ENCODE measurements at places on chromosomes 16 and 17.
A peak's percentile ranks its signal among the peaks of the same experiment; 100 is the strongest.

DNA sequence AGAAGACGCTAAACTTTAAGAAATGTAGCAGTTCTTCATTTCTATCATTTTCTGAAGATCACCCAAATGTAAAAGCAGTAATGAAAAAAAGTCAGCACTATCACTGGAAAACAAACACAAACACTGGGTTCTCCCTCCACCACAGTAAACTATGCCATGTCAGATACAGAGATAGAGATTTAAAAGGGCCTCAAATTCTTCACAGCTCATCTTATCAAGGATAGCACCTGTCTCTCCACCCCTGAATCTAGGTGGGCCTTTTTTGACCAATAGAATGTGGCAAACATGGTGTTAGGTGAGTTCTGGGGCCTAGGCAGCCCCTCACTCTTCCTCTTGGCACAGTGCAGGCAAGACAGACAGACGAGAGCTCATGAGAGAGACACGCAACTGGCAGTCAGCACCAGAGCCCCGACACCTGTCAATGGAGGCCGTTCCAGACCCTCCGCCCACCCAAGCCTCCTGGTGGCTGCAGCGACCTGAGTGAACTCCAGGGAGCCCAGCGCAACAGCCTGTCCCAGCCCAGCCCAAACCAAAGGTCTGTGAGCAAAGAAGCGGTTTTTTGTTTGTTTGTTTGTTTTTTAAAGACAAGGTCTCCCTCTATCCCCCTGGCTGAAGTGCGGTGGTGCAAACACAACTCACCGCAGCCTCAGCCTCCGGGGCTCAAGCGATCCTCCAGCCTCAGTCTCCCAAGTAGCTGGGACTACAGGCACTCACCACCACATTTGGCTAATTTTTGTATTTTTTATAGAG is 79.8 kb downstream of the TBC1D16 start:
- DNase-seq = no peak

DNA sequence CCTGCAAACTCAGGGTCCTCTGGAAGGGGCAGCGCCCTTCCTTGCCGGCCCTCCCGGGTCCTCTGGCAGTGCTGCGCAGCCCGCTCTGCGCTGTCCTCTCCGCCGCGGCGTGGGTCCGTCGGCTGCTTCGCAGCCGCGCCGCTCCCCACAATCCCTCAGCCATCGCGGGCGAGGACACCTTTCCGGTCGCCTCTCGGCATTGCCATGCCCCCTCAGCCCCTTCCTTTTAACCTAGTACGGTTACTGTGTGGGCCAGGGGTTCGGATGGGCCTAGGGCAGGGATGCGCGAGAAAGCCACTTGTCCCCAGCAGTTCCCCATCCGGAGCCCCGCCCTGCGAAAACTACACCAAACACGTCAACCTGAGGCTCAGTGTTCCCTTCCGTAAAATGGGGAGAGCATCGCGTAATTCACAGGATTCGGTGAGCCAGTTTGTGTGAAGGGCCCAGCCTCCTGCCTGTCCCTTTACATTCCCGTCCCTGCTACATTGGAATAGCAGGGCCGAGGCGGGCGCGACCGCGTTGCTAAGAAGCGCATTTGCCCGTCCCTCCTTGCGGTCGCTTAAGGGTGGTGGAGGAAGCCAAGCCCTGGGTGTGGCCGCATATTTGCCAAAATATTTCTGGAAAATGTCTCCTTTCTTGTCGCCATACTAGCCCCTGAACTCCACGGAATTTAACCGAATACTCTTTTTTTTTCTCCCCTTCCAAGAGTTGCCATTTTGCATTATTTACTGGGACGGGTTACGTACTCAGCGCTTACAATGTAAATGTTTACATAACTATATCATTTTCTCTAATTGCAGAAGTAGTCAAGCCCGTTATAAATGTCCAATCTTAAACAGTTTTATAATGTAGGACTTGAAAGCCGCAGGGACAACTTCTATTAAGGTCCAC is 13.2 kb downstream of the COPZ2 start:
- peak; percentile 54 for DNase-seq

- no peak for DNase-seq
Observed at GRCh38 chr17:41547378-41547841, 19.3 kb upstream of the KRT19 start.

DNA sequence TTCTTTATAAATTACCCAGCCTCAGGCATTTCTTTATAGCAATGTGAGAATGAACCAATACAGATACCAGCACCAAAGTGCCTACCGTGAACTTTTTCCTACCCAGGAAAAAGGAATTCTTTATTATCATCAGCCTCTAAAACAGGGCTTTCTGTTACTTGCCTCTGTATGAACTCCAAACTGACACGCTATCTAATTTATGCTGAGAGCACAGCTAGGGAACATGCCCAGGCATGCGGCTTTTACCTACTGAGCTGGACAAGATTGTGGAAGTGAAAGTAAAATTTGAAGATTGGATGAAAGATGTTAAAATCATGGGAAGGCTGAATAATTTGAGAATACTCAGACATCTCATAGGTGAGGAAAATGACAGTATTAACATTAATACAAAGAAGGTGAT is 24.4 kb upstream of the ADCY9 start:
- DNase-seq = no peak

DNA sequence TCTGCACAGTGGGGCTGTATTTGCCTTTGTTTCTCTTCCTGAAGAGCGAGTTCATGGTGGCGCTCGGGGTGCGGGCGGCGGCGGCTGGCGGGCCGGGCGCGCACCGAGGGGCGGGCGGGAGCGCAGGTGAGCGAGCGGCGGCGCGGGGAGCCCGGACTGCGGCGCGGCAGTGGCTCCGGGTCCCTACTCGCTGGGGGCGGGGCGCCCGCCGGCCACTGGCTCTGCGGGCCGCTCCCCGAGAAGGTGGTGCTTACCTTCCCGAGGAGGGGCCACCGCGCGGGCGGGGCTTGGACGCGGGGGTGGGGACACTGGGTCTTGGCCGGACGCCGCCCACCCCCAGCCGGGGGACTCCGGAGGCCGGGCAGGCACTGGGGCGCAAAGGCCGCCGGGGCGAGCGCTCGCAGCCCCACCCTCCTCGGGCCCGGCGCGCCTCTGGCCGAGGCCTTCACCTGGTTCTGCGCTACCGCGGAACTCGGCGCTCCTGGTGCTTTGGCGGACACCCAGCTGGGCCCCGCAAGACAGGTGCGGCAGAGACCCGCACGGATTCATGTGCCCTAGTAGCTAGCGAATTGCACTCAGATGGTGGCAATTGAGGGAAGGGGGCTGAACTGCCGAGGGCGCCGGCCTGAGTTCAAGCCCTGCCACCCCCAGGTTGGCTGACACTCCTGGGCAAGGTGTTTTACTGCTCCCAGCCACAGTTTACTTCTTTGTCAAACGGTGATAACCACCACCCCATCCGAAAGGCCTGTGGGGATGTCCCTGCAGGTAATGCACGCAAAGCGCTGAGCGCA is at the start of gene PPL:
Gene PPL, minus strand, starts transcription at position 158 of the 791 bp plus-strand sequence. Its CDS starts 103 bp downstream, at position 55.
- no peak for DNase-seq

GRCh38 chr16:84557504-84557903 is 53.0 kb upstream of the MEAK7 start:
- DNase-seq = no peak

- no peak for DNase-seq
Observed at GRCh38 chr16:81136390-81137335, 40.5 kb upstream of the GCSH start.

GRCh38 chr17:14942526-14943190 is 322.5 kb downstream of the PMP22 start:
- DNase-seq = no peak

DNA sequence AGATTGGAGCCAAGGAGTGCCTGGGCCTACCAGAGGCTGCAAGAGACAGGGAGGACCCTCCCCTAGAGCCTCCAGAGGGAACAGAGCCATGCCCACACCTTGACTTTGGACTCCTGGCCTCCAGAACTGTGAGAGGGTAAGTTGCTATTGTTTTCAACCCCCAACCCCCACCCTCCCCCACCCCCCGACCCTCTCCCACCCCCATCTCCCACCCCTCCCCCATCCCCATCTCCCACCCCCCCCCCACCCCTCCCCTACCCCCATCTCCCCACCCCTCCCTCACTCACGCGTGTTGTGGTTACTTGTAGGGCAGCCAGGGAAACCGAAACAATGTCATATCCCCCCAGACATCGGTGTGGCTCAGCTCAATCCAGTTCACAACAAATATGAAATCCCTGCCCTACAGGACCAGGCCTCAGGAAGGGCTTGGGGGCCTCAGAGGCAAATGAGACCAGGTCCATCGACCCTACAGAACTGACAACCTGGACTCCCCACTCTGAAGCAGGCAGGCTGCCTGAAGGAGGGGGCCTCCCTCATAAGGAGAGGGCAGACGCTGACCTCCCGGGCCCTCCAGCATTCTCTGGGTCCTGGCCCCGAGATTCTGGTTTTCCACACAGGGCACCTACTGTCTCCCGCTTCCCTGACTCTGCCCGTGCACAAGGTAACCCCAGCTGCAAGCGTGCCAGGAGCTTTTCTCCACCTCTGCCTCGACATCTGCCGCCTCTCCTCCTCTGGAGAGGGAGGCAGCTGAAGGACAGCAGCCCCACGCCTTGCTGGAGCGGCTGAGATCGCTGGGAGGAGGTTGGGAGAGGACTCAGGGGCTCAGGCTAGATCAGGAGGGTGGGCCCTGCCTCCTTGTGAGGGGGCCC is 3.0 kb upstream of the ZCCHC14 start:
- no peak for DNase-seq

DNA sequence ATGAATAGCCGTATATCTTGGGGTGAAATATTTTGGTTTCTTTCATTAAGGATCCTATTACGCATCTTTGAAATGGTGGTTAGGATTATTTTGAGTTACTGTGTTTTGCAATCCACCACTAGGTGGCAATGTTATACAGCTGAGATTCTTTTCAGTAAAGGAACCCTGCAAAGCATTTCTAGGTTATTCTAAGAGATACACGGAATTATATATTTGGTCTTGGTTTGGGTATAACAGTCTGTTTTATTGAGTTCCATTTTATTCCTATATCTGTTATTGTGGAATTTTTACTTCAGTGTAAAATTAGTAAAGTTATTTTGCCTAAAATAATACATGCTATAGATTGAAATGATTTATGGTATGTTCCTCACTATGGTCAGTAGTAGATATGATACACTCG is 62.9 kb upstream of the CPHXL start:
- no peak for DNase-seq

DNA sequence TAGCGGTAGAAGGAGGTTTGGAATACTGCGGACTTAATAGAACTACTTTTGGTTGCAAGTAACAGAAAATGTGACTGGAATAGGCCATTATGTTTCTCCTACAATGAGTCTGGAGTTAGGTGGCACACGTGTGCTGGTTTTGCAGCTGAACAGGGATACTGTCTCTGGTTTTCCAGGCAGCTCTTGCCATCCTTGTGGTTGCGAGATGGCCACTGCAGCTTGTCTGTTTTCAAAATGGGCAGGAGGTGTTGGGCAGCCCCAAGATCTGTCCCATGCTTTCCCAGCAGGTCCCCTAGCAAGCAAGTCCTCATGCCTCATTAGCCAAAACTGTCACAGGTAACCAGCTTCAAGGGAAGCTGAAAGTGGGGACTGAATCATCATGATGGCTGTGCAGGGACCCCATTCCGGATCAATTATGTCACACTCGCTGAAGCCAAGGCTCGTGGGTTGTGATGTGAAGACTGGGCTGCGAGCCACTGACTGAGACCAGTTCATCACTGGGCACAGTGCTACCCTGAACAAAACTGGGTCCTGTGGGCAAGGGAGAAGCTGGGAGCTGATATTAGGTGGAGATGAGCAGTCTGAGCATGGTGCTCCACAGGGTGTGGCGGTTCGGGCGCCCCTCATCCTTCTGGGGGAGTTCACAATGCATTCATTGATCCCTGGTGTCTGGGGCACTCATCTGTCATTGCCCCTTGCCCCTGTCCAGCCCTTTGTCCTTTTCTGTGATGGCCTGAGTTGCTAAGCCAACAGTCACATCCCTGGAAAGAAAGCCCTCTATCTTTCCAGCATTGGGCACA is 82.1 kb downstream of the KSR1 start:
- no peak for DNase-seq

GRCh38 chr16:74372369-74372768 is 3.7 kb upstream of the NPIPB15 start:
- no peak for DNase-seq

DNA sequence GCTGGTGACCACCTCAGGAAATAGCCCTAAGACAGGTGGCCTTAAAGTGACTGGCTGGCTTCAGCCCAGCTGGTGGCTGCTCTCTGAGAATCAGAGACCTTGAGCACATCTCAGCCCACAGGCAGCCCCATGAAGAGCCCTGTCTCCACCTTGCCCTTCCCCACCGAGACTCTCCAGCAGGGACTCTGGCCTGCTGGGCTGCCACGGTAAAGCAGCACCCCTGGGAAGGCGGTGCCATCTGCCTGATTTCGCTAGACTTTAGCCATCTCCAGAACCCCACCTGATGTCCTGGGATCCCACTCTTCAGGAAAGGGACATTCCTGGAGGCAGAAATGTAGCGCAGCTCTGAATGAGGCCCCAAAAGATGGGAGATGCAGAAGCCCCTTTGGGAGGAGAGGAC is 45.2 kb upstream of the LGALS9 start:
- DNase-seq = no peak

DNA sequence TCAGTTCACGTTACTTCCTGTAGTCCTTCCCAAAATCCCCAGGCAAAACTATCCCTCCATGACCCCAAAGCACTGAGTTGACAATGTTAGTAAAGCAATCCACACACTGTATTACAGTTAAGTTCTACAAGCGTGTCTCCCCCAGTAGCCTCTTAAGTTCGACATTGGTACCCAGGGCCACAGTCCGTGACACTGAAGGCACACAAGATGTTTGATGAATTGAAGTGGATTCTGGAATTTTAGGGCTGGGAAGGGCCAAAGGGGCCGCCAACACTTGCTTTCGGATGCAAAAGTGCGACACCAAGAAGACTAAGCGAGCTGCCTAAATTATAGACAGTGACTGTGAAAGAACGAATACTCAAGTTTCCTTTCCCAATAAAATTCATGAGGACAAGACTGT is 1.5 kb downstream of the VPS35 start:
- DNase-seq = no peak

GRCh38 chr17:13725288-13725990 is 123.7 kb upstream of the HS3ST3A1 start:
- no peak for DNase-seq

GRCh38 chr16:58537124-58537906 is 22.0 kb downstream of the SETD6 start:
- no peak for DNase-seq

DNA sequence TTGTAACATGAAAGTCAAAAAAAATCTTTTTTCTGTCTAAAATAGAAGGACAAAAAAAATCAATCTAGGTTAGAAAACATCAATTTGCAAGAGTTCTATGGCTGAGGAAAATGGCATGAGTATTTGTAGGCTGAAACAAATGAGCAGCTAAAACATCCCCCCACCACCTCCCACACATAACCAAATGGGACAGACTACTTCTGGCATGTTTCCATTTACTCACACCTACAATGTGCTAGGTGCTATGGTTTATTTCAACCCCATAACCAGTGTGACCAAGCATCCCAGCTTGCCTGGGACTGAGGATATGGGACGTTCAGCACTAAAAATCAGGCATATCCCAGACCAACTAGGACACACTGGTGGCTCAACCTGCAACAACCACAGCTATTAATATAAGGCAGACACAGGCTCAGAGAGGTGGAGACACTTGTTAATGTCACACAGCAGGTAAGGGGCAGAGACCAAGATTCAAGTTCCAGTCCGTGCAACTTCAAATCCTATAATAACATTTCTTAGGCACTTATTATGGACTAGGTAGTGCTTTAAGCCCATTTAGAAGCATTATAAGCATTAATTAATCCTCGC is 96.0 kb downstream of the XYLT1 start:
- DNase-seq = peak; percentile 36
